ENCODE measurements at places on chromosomes 1 and 21.

- no peak for DNase-seq
Observed at GRCh38 chr1:21913258-21913657, 23.9 kb downstream of the HSPG2 start.

DNA sequence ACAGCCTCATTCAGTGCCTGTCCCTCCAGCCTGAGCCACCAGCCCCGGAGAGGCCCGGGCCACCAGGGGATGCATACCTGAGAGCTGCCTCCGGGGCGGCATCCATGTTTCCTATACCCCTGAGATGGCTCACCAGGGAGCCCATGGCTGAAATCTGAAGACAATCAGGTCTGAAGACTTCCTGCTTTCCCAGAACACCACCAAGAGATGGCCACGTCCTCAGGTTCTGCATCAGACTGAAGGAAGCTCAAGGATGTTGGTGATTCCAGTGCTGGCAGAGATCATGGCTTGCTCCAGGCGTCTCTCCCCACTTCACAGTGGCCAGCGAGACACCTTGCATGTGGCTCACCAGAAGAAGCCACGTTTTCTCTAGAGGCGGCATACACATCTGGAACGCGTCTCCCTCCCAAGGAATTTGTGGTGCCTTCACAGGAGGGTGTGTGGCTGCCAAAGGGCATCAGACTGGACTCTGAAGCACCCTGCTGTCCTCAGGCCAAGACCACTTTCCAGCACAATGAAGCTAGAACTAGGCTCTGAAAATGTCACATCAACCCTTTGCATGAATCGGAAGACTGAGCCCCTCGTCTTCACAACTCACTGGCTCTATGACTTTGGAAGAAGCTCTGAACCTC, 170.7 kb upstream of the IRF2BP2 start:
- DNase-seq: no peak

GRCh38 chr1:161987303-161987702, 36.4 kb downstream of the OLFML2B start:
- DNase-seq: no peak

DNA sequence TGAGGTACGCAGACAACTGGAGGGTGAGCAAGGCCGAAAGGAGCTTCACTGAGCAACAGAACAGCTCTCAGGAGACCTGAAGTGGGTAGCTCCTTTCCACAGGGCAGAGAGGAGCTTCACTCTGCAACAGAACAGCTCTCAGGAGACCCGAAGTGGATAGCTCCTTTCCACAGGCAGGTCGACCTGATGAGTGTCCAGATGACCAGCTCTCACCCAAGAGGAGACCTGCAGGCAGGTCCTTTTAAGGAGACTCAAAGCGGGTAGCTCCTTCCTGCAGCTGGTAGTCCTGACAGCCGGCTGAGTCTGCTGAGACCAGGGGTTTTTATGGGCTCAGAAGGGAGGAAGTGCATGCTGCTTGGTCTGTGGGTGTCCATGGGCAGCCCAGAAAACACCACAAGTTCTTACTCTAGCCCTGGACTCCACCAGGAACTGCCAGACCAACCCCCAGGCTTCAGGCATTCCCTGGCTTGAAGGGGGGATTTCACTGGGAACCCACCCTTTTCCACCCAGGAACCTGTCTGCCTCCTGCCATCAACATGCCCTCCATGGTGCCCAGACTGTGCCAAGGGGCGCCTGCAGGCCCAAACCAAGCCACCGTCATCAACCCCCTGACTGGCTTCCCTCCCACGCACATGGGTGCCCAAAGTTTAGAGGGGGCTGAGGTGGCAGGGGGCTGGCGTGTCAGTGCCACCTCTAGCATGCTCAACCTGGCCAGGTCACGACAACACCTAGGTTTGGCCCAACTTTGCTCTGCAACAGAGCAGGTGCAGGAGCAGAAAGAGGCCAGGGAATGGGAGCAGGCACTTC, 43.6 kb downstream of the ZBTB8OS start:
- no peak for DNase-seq

DNA sequence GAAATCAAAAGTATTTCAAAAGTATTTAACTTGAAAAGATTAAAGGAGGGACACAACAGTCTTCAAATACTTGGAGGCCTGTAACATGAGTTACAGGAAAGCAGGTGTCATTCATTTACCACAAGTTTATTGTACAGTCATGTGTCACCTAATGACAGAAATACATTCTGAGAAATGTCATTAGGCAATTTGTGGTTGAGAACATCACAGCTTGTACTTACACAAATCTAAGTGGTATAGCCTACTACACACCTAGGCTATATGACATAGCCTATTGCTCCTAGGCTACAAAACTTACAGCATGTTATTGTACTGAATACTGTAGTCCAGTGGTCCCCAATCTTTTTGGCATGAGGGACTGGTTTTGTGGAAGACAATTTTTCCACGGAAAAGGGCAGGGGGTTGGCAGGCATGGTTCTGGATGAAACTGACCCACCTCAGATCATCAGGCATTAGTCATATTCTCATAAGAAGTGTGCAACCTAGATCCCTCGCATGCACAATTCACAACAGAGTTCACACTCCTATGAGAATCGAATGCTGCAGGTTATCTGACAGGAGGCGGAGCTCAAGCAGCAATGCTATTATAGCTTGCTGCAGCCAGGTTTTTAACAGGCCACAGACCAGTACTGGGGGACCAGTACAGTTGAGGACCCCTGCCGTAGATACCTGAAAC, 25.0 kb upstream of the PHTF1 start:
- no peak for DNase-seq

DNA sequence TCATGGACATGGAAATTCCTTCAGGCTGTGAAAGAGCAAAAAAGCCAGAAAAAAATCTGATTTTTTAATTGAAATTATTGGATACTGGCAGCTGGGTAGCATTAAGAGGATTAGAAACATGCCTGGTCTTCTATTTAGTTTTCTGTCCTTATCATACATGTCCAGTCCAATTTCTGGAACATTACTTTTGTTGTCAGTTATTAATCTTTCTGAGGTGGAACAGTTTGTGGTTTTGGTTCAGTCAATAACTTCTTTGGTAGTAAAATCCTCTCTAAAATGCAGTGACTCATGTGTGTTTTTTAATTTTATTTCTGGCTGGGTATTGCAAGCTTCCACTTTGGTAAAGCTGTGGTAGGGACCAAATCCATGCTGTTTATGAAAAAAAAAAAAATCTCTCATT, 687.0 kb upstream of the ADGRL2 start:
- no peak for DNase-seq

DNA sequence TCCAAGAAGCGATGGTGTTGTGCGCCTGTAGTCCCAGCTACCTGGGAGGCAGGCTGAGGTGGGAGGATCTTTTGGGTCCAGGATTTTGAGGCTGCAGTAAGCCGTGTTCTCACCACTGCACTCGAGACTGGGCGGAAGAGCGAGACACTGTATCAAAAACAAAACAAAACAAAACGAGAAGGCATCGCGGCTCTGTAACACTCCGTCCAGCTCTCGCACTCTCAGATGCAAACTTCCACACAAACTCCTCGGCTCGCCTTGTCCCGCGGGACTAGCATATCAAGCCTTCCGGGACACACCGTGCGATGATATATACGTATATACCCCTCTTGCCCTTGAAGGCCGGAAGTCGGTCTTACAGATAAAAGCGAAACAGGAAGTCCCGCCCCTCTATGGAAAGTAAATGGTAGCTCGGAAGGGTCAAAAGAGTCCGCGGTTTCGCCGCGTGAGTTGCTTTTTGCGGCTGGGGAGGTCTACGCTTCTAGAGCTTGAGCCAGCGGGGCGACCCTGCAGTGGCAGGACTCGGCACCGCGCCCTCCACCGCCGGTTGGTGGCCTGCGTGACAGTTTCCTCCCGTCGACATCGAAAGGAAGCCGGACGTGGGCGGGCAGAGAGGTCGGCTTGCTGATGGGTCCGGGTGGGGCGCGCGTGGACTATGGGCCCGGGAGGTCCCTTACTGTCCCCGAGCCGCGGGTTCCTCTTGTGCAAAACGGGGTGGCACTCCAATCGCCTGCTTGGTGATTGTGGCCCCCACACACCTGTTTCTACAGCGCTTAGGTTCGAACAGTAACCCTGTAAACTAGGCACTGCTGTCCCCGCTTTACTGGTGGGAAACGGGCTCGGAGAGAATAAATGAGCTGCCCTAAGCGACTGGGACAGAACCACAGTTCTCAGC, at the start of gene COA6:
Gene COA6, plus strand, starts transcription at position 393 of the 895 bp plus-strand sequence. Its CDS starts 11 bp downstream, at position 404.
- peak; percentile 93 for DNase-seq

- DNase-seq: no peak
Observed at GRCh38 chr1:24773618-24774017, 28.4 kb downstream of the CLIC4 start.

DNA sequence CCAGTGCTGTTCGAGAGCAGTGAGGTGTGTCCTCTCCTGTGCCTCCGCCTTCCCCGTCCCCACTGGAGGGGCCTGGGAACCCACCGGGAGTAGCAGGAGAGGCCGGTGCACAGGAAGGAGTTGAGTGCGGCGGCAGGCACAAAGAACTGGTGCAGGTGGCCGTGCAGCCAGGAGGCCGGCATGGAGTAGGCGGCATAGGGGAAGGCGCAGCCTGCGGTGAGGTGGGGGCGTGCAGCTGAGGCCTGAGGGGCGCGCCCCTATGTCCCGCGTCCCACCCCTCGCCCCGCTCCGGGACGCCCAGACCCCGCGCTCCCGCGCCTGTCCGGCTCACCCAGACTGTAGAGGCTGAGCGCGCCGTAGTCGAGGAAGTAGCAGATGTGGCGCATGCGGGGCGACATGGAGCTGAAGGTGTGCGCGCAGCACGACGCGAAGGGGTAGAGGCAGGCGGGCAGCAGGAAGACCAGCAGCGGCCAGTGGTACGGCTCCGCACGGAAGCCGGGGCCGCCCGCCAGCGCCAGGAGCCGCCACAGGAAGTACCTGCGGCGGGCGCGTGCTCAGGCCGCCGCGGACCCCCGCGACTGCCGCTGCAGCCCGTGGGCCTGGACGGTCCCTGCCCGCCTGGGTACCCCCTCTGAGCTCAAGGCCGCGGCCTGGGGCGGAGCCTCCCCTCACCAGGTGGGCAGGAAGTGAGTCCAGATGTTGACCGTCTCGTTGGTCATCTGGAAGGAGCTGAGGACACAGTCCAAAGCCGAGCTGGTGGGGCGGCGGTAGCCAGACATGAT, 2.2 kb downstream of the PAQR6 start:
- DNase-seq: no peak

GRCh38 chr1:14611792-14612191, 13.3 kb downstream of the KAZN start:
- no peak for DNase-seq

- DNase-seq: peak; percentile 83
Observed at GRCh38 chr1:109490029-109490933, 3.6 kb upstream of the CYB561D1 start.

DNA sequence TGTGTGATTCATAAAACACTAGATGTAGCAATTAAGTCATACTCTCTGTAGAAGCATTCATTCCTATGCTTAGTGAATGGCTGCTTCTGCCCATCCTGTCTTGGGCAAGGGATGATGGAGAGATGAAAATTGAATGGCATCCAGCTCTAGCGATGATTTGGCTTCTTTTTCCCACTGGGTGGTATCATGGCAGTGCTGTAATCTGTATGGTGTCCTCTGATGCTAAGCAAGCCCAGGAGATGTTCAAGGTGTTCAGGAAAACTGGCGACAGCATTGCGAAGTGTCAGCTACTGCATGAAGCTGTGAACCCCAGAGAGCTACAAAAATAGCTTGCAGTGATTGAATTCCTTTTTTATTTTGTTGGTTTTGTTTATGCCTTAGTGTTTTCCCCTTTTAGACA, 48.9 kb upstream of the LEPR start:
- DNase-seq: no peak

GRCh38 chr1:21257431-21258135, 32.7 kb downstream of the ECE1 start:
- no peak for DNase-seq

DNA sequence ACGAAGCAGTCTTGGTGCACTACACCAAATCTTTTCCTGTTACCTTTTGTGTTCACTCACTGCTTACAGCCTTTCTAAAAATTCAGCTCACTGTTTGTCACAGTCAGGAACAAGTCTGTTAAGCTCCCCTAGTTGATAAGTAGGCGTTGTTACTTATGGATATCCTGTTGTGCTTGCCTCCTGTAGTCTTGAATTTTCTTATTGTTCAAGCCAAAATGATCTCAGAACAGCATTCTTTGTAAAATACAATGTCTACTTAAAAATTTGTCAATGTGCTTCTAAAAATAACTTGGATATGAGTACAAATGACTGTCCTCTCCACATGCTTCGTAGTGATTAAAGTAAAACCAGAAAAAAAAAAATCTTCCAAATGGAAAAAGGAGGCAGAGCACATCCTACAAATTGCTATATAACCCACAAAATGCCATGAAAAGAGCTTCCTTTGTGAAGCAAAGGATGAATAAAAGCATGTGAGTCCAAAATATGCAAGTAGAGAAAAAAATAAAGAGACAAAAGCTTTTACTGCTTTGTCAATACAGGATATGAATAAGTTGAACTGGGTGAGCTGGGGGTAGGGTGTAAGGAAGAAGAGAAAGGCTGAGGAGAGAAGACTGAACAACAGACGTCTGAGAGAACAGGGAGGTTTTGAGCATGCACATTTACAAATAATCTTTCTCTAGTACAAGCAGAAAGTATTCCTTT, 228.9 kb upstream of the ADGRL4 start:
- peak; percentile 19 for DNase-seq

DNA sequence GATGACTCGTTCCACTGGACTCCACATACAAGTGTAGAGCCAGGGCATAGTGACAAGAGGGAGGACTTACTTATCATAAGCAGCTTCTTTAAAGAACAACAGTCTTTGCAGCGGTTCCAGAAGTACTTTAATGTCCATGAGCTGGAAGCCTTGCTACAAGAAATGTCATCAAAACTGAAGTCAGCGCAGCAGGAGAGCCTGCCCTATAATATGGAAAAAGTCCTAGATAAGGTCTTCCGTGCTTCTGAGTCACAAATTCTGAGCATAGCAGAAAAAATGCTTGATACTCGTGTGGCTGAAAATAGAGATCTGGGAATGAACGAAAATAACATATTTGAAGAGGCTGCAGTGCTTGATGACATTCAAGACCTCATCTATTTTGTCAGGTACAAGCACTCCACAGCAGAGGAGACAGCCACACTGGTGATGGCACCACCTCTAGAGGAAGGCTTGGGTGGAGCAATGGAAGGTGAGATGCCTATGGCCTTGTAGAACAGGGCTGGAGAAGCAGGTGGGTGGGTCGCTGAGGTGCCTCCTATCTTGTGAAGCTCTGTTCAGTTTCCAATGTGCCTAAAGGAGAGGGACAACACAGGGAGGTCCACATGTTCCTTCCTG, 12.1 kb downstream of the MIA3 start:
- DNase-seq: no peak

GRCh38 chr1:27003745-27004470, 8.7 kb downstream of the TENT5B start:
- DNase-seq: no peak

DNA sequence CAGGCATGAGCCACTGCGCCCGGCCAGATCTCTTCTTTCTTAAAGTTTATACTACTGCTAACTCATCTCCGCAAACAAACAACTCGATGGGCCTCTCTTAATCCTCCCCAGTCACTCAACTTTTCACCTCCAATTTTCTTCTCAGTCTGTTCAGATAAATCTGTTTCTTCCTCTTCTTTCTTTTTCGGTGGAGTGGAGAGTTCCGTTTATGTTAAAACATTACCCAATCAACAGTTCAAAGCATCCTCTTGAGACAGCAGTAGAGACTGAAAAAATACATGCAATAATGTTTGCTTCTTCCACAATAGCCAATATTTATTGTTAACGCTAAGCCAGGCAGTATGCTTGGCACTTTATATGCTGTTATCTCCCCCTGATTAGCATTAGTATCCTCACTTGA, 1.4 kb upstream of the ANKRD13C start:
- no peak for DNase-seq

- no peak for DNase-seq
Observed at GRCh38 chr1:204872262-204872881, 1.7 kb downstream of the NFASC start.
